Stimulated activated CD8-positive, alpha-beta memory T cell treated with anti-CD3 and anti-CD28 coated beads, Interleukin-7, amount 100 ng/mL, for 48 hours (primary cell): ENCODE measurements at places on chromosomes 1 and 21.

DNA sequence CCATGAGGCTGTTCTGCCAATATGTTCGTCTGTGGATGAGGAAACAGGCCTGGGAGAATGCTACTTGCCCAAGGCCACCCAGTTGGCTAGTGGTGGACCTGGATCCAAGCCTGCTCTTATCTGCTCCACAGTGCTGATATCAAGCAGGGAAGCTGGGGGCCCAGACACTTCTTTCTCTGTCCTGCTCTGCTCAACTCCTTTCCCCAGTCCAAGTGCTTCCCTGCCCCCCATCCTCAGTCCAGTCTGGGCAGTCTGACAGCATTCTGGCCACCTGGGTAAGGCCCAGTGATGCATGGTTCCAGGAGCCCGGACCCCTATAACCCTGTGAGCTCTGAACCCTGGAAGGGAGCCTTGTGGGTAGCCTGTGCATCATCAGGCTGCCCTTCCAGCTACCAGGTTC, 4.2 kb upstream of the PAQR7 start:
- DNase-seq: no peak

- no peak for DNase-seq
Observed at GRCh38 chr1:114685851-114686250, 9.5 kb downstream of the AMPD1 start.

DNA sequence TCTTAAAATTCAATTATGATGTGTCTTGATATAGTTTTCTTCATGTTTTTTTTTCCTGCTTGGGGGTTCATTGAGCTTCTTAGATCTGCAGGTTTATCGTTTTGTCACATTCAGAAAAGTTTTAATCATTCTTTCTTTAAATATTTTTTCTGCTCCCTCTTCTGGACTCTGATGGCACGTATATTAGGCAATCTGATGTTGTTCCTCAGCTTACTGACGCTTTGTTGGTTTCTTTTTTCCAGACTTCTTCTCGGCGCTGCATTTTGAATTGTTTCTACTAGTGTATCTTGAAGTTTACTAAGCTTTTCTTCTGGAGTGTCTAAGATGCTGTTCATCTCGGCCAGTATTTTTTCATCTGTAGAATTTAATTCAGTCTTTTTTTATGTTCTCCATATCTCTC, 44.8 kb upstream of the FMOD start:
- no peak for DNase-seq

- DNase-seq: peak; percentile 46
Observed at GRCh38 chr1:167629681-167630567, at the start of gene RCSD1. RCSD1 (plus strand) TSS chr1:167630232; CDS start chr1:167630424, 192 bp downstream.

DNA sequence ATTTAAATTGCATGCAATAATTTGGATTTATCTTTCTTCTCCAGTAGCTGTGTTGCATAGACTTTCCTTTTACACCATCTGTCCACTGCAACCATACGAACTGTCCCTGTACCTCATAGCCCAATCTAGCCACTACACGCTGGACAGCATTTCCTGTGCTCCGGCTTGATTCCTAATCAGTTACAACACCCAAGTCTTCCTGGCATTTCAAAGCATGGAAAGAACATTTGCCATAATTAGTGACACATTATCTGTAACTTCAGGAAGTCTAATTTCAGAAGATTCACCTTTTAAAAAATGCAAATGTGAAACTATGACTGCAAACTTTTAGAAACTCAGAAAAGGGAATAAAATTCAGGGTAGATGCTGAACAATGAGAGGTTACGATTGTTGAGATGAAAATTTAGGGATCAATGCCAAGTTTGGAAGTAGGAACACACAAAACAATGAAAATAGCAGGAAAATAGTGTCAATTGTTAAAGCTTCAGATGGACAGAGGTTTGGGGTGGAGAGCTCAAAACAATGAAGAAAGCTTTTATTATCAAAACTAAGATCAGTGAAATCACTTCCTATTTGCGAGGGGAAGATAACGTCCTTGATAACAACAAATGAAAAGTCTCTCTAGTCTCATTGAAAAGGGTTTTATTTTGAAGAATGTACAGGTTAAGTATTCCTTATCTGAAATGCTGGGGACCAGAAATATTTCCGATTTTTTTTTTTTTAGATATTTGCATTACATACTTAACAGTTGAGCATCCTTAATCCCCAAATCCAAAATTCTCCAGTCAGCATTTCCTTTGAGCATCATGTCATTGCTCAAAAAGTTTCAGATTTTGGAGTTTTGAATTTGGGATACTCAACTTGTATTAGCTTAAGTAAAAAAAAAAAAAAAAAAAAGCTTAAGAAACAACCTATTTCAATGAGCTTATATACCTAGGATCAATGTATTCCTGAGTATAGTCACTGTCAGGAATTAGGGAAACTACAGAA, 107.3 kb downstream of the FNBP1L start:
- no peak for DNase-seq

GRCh38 chr1:243834130-243834529, 15.9 kb downstream of the AKT3 start:
- no peak for DNase-seq

- no peak for DNase-seq
Observed at GRCh38 chr1:235650341-235651169, 971 bp upstream of the GNG4 start.

DNA sequence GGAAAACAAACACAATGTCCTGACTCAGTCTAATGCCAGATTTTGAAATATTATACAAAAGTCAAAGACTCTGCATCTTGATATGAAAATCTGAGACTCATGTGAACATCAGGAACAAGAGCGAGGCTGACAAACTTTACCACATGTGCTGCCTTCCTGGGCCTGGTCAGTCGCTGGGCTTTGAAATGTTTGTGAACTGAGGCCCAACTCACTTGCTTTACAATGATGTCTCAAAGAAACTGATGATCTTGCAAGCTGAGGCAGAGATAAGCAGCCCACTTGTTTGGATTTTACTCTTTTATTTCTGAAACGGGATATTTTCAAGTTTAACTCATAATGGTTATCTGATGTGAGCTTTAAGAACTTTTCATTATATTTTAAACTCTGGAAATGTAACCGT, 2.1 kb downstream of the BCAR3 start:
- DNase-seq: no peak

- DNase-seq: no peak
Observed at GRCh38 chr1:212976586-212976985, 26.2 kb downstream of the VASH2 start.

DNA sequence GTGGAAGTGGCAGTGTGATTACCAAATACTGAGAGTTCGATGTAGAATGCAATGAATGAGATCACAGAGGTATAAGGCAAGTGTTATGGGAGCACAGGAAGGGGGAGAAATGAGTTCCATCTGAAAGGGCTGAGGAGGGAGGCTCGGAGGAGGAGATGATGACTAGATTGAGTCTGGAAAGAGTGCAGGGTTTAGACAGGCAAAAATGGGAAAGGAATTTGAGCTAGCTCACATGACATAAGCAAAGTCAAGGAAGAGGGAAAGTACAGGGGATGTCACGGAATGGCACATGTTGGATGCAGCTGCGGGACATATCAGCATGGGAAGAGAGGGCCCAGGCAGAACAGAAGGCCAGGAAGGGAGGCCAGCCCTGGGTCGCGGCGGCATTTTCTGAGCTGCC, 132.7 kb downstream of the RUNX1 start:
- DNase-seq: no peak

GRCh38 chr1:32703479-32704291, 1.1 kb upstream of the SYNC start:
- DNase-seq: no peak

GRCh38 chr1:214897581-214897980, 185.0 kb upstream of the KCNK2 start:
- DNase-seq: no peak

DNA sequence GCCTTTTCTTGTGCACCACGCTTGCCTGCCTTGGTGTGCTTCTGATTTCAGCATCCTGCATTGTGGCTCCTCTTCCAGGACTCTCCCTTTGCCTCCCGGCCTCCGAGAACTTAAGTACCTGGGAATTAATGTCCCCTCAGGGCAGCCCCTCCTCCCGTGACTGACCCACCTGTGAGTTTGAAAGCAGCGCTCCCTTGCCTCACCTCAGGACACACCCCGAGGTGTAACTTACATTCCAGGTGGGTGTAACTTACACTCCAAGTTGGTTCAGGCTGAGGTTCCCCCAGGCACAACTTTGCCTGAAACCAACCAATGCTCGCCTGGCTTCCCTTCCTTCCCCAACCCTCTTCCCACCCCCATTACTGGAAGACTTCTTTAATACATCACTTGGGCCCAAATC, 161.4 kb downstream of the KAZN start:
- DNase-seq: no peak

DNA sequence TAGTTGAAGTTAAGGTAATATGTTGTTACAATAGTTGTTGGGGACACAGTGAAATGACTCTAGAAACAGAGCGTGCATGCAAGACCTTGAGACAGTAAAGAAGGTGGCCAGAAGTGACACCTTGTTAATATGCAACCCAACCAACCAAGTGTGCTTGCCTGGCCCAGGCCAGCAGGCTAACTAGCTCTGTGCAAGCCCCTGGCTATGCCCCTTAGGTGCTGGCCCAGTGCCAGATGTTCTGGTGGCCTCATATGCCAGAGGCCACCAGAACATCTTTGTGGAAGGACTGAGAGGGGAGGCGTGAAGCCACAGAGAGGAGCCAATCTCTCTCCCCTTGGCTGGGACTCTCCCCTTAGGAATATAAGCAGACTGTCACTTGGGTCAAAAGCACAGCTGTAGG, 111.2 kb upstream of the JUN start:
- no peak for DNase-seq

- DNase-seq: no peak
Observed at GRCh38 chr1:113681596-113682337, 77.5 kb downstream of the PHTF1 start.

GRCh38 chr1:23525558-23526250, 5.3 kb downstream of the E2F2 start:
- no peak for DNase-seq

- no peak for DNase-seq
Observed at GRCh38 chr1:226606311-226607267, 58.0 kb downstream of the STUM start.
